ENCODE measurements at places on chromosomes 2 and 18.

- DNase-seq = no peak
Measured at GRCh38 chr18:9689253-9689652, 18.8 kb upstream of the RAB31 start.

GRCh38 chr2:163773276-163773675, 37.5 kb upstream of the FIGN start:
- no peak for DNase-seq

DNA sequence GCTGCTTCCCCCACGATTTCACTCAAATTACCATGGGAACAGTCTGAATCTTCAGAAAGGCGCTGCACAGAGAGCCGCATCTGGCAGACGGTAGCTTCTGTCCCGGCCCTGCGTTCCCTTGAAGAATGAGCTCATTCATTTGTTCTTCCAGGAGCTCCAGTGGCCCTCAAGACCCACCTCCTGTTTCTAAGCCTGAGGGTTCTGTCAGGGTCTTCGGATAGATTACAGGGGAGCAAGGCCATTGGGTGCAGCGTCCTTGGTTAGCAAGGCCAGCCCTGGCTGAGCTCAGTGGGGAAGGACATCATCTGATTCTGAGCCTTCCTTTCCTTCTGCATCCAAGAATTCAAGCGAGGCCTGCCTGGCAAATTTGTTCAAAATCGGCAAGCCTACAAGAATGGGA, 111.9 kb downstream of the PDCL3 start:
- DNase-seq = no peak

DNA sequence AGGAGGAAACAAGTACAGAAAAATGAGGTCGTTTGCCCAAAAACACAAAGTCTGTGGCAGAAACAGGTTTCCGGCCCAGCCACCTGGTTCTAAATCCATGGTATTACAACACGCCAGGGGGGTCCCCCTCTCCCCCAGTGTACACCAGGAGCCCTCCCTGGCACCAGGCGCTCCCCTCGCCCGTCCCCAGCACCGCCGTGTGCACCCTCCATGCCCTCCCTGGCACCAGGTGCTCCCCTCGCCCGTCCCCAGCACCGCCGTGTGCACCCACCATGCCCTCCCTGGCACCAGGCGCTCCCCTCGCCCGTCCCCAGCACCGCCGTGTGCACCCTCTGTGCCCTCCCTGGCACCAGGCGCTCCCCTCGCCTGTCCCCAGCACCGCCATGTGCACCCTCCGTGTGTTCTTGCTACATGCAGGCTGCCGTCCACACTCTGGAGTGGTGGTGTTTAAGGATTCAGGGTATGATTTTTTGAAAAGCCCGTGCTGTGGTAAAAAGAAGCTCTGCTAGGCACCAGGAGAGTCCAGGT, 59.8 kb upstream of the NFATC1 start:
- no peak for DNase-seq

DNA sequence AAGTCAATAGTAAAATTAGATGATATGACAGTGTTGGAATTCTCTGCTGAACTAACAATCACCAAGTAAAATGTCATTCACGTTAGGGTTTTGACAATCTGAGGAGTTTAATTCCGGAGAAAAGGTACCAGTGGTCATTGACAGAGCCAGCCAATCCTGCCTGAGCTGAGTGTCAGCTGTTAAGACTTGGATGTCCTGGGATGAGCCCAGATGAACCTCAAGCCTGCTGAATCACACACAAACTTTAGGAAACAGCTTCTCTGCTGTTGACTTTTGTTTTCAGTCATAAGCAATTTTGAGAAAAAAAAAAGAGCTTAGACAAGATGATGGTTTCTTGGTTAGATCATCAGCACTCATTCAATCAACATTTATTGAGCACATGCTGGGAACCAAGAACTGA, 600.0 kb upstream of the SLC39A10 start:
- no peak for DNase-seq

DNA sequence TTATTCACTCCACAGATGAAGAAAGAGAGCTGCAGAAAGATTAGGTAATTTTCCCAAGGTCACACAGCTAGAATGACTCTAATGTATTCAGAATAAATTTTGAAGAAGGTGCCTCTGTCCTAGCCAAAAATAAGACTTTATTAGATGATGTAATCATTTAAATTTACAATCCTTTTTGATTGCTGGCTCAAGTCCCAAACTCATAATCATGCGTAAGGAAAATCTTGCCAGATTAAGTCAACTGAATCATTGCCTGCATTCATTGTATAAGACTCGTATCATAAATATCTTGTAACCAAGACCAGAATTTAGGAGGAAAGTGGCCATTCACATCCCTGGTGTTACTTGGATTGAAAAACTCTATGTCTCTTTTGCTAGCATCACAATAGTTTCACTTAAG, 53.1 kb upstream of the STK39 start:
- no peak for DNase-seq

- no peak for DNase-seq
Measured at GRCh38 chr2:113283704-113284284, 5.1 kb upstream of the PAX8 start.

DNA sequence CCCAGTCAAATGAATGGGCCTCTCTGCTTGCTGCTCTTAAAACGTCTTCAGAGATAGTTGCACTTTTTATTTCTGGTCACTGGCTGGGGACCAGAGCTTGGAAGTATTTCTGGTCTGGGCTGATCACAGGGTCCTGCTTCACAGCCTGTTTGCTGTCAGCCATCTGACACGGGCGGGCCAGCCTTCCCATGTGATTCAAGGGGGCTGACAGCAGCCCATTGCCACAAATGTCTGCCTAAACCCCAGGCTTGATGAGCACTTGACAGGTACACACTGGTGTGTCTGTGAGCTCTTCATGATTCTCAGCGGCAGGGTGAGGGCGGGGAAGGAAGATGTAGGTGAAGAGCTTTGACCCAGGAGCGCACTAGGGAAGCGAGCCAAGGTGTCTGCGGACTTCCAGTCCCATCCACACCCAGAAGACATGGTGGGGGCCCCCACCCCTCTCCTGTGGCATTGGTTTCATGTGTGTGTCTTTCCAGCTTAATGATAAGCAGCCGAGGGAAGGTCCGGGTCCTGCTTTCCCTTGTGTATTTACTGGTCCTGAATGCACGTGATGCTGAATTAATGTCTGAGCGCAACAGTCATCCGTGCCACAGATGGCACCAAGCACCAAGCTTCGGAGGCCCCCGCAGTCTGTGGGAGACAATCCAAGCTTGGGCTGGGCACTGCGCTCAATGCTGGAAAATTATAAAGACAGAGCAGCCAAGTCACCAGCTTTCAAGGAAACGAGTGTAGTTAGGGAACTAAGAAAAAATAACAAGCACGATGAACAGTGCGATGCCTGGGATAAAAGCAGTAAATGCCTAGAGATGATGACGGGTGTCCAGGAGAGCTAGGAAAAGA, 73.3 kb downstream of the SH3BP4 start:
- DNase-seq = no peak

GRCh38 chr18:50687491-50687890, 127.6 kb downstream of the MAPK4 start:
- no peak for DNase-seq

GRCh38 chr2:169507698-169508097, 1.8 kb upstream of the KLHL41 start:
- DNase-seq = no peak
